ENCODE measurements at places on chromosomes 6 and 20.

- no peak for DNase-seq
These were observed 38.8 kb downstream of the SRC start for GRCh38 chr20:37384683-37385174.

DNA sequence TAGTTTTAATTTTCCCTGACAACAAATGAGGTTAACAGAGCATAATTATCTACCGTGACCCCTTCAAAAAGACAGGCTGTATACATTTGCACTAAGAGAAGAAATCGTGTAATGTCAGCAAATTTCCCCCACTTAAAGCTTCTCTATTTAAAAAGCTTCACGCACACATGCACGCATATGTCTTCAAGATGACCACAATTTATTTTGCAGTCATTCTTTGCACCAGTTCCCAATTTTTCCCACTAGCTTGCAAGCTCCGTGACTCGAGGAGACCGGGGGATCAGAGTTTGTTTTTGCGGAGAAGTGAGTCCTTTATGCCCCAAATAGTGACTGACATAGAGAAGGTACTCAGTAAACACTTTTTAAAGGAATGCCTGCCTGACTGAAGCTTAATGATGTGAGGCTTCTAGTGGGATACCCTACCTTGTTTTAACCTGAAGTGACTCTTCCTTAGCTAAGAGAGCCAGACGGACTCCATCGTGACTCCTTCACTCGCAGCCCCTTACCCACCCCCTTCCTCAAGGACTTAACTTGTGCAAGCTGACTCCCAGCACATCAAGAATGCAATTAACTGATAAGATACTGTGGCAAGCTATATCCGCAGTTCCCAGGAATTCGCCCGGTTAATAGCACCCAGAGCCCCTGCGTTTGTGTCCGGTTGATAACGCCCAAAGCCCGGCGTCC, 9.3 kb upstream of the NQO2 start:
- DNase-seq: no peak

DNA sequence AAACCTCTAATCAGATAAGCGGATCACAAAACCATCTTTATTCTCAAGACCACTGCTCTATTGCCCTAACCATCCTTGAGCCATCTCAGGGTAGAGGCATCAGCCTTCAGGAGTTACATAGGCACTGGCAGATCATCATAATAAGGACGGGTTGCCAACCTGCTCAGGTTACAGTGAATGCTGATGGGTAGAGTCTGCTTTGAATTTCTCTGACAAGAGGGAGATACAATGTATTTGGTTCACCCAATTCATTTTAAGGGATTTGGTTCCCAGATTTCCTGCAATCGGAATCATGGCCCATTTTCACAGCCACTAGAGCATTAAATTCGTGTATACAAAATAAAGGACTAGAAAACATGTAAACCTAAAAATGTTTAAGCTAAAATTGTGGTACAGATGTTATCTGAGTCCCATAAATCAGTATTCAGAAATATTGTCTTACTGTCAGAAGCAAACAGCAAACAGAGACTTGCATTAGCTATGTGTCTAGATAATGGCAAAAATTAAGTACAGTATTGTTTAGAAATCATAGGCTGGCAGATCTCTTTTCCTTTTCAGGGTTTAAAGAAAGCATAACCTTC, 41.9 kb upstream of the TMEM170B start:
- DNase-seq: no peak

DNA sequence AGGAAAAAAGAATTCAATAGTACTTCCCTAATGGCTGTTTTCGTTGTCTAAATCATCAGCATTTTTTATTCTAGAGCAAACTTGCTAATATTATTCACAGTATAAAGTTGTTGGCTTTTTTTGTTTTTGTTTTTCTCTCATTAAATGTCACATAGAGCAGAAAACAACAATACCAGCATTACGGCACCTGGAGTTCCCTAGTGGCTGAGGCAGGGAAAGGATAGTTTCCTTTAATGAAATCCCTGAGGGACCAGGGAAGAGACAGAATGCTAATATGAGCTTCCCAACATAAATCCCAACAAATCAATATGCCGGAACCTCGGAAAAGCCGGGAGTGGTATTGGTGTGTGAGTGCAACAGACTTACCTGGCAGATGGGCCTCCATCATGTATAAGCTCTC, 235.2 kb upstream of the ASCC3 start:
- no peak for DNase-seq

DNA sequence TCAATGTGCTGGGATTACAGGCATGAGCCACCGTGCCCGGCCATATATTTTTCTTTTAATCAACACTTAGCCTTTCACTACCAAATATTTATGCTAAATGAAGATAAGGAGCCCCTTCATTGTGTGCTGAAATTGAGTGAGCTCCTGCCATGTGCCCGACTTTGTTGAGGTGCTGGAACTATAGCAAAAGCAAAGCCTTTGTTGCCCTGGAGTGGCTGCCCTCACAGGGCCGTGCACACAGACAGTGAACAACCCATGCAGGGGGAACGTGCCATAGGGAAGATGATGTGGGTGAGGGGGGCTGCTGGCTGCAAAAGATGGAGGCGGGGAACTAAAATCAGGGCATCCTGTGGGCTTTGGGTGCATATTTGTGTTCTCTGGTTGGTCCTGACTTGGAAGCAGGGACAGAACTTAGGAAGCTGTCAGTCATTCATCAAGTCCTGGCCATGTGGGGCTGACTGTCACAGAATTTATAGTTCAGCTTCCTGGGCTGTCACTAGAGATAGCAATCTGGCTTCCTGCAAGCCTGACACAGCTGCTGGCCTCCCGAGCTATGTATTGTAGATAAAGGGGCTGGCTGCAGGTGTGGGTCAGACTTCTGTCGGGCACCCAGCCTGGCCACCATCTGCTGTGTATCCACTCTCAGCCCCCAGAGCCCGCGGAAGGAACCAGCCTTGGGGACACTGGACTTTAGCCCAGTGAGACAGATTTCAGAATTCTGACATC, 56.8 kb upstream of the MPC1 start:
- DNase-seq: no peak

GRCh38 chr6:149477544-149477943, 7.3 kb downstream of the ZC3H12D start:
- no peak for DNase-seq

- peak; percentile 75 for DNase-seq
These were observed 112.9 kb downstream of the JARID2 start for GRCh38 chr6:15358579-15359327.

DNA sequence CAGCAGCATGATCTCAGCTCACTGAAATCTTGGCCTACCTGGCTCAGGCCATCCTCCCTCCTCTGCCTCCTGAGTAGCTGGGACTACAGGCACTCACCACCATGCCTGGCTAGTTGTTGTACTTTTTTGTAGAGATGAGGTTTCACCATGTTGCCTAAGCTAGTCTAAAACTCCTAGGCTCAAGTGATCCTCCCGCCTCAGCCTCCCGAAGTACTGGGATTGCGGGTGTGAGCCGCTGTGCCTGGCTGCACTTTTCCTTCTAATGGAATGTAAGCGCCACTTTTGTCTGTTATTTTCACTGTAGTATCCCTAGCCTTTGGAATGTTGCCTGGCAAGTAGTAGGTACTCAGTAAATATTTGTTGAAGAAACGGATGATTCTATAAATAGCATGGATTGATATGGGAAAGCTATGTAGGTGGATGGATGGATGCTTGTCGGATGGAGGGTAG, 10.4 kb upstream of the TRIB3 start:
- no peak for DNase-seq
